Lower lobe of right lung (tissue), 2 donors: ENCODE measurements at places on chromosomes 11 and 22. TPM values are rescaled to one million over a fixed set of nuclear protein-coding genes. Genes with fewer than 3 reads are reported as not detected.

- no peak overlapping the region for H3K27ac ChIP-seq
- H3K27me3 ChIP-seq: no peaks in the 10 kb centered on the region
- H3K4me1 ChIP-seq: peaks cover 23% of the 10 kb centered on the region
- H3K4me3 ChIP-seq: no peak overlapping the region
- H3K36me3 ChIP-seq: peaks cover 31% of the 10 kb centered on the region
Measured at GRCh38 chr22:17842386-17842785, 68.1 kb upstream of the BID start.

GRCh38 chr11:31246451-31247165 is 122.9 kb downstream of the DCDC1 start:
- no peak for DNase-seq
- H3K27me3 ChIP-seq: no peaks in the 10 kb centered on the region
- no peaks in the 10 kb centered on the region for H3K36me3 ChIP-seq
- no peak overlapping the region for H3K4me3 ChIP-seq
- no peaks in the 10 kb centered on the region for H3K4me1 ChIP-seq

GRCh38 chr11:69241075-69241740 is 52.7 kb upstream of the MYEOV start:
- H3K27ac ChIP-seq: no peak overlapping the region
- no peak overlapping the region for H3K4me3 ChIP-seq
- H3K36me3 ChIP-seq: no peaks in the 10 kb centered on the region

- peaks cover 16% of the 10 kb centered on the region for H3K4me1 ChIP-seq
- peaks cover 5% of the 10 kb centered on the region for H3K27me3 ChIP-seq
- peak; percentile 84 for DNase-seq
- H3K4me3 ChIP-seq: peak within 1 kb of the TSS; percentile 58
Measured at GRCh38 chr11:74311352-74311926, at the start of gene P4HA3. TSS of gene P4HA3 (minus strand) at chr11:74311640. CDS start at chr11:74311611, 29 bp downstream.

DNA sequence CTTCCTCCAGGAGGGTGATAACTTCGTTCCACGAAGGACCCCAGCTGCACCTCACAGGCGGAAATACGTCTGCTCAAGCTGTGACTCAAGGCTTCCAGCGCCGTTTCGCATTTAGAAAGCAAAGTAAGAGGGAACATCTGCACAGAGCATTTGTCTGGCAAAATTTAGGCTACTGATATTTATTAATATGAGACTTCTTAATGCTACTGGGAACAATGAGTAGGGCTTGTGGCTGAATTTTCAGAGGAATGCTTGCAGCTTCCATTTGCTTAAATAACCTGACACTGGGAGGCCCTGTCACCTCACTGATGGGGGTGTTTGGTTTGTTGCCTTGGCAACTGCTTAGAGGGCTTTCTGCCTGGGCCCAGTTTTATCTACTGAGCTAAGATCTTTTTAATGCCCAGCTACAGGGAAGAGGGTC is 14.7 kb upstream of the ST14 start:
- H3K27ac ChIP-seq: peak overlapping the region; percentile 72
- DNase-seq: no peak
- peaks cover 41% of the 10 kb centered on the region for H3K4me1 ChIP-seq
- H3K4me3 ChIP-seq: no peak overlapping the region
- H3K36me3 ChIP-seq: peaks cover 62% of the 10 kb centered on the region
- H3K27me3 ChIP-seq: no peaks in the 10 kb centered on the region

- no peak overlapping the region for H3K27ac ChIP-seq
- peaks cover 100% of the 10 kb centered on the region for H3K36me3 ChIP-seq
- H3K4me1 ChIP-seq: no peaks in the 10 kb centered on the region
- H3K4me3 ChIP-seq: no peak overlapping the region
Measured at GRCh38 chr22:29351042-29351441, 35.5 kb upstream of the RASL10A start.

- H3K4me1 ChIP-seq: no peaks in the 10 kb centered on the region
Measured at GRCh38 chr22:49294656-49295464, 532.8 kb downstream of the BRD1 start.

- DNase-seq: no peak
- H3K4me3 ChIP-seq: no peak overlapping the region
- H3K36me3 ChIP-seq: no peaks in the 10 kb centered on the region
- no peaks in the 10 kb centered on the region for H3K27me3 ChIP-seq
Measured at GRCh38 chr11:130636722-130637464, 188.4 kb downstream of the ADAMTS15 start.

DNA sequence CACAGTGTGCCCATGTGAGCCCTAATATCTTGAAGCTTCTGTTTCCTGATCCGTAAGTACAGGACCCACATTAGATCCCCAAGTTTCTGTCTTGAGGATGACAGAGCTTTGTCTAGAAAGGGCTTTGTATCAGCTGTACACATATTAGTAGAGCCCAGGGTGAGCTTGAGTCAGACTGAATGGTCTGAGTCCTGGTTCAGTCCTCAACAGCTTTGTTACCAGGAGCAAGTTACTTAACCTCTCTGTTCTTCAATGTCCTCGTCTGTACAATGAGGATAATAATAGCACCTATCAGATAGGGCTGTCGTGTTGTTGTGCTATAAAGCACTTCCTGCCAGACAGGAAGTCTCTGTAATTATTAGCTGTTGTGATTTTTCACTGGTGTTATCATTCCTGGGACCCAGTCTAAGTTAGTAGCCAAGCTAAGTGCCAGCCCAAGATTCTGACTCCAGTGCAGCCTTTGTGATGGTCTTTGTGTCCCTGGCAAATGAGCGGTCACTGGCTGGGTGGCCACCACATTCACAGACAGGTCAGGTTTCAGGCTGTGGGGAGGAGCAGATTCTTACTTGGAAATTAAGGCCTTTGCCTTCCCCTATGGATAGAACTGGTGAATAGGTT is 6.8 kb downstream of the TOM1 start:
- peaks cover 7% of the 10 kb centered on the region for H3K36me3 ChIP-seq
- peaks cover 58% of the 10 kb centered on the region for H3K4me1 ChIP-seq
- H3K4me3 ChIP-seq: no peak overlapping the region
- H3K27ac ChIP-seq: no peak overlapping the region
- no peaks in the 10 kb centered on the region for H3K27me3 ChIP-seq
- no peak for DNase-seq

GRCh38 chr22:33600113-33600512 is 320.2 kb downstream of the LARGE1 start:
- H3K4me3 ChIP-seq: no peak overlapping the region
- DNase-seq: no peak
- no peaks in the 10 kb centered on the region for H3K27me3 ChIP-seq
- no peaks in the 10 kb centered on the region for H3K36me3 ChIP-seq

DNA sequence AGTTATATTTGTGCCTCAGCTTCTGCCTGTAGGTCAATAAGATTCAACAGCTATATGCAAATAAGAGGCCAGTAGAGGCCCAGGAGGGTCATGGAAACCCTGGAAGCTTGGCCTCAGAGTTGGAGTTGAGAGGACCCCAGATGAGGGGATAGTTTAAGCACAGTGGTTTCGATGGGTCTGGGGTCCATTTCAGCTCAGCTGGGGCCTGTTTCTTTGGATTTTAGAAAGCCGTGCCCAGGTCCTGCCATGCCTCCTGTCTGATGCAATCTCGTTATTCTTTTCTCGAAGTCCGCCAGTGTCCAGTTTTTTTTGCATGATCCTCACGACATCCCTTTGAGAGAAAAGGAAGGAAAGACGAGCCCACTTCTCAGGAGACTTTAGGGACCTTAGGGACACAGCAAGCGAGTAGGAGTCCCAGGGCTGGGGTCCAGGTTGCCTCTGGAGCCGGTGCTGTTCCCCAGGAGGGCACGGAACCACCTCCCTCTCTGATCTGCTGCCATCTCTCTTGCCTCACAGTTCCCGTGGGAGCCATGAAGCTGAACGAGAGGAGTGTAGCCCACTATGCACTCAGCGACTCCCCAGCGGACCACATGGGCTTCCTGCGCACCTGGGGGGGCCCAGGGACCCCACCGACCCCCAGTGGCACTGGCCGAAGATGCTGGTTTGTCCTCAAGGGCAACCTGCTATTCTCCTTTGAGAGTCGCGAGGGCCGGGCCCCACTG is 2.6 kb upstream of the SMDT1 start:
- H3K4me3 ChIP-seq: no peak overlapping the region
- H3K27me3 ChIP-seq: no peaks in the 10 kb centered on the region
- no peak for DNase-seq
- peaks cover 42% of the 10 kb centered on the region for H3K4me1 ChIP-seq
- H3K36me3 ChIP-seq: peaks cover 21% of the 10 kb centered on the region

DNA sequence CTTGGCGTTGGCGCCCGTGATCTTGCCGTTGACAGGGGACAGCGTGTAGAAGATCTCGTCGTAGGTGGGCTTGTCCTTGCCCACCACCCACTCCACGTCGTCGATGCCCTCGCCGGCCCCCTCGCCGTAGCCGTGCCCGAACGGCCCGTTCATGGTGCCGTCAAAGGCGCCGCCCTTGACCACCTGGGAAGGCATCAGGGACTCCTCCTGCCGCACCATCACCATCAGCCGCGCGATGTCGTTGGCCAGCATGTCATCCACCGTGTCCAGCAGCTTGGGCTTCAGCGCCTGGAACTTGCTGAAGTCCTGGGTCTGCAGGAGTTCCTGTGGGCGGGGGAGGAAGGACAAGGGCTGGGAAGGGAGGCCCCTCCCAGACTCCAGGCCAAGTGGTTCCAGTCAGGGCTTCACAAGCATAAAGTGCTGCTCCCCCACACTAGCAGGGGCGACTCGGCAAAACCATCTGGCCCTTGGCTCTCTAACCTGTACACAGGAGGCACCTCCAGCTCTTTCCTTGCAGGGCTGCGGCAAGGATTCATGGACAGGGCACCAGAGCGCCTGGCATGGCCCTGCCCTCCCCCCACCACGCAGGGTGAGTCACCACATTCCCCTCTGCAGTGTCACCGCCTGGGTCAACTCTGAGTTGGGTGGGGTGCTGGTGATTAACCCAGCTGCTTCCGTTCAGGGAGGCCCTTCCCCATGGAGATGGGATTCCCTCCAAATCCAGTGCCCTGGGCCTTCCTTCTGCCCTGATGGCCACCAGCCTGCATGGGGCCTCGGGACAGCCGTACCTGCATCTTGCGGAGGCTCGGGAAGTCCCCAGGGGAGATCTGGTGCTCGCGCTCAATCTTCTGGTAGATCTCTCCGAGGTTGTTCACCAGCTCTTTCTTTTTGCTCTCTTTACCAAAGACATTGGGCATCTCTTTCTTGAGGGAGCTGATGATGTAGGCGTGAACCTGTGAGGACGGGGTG is 10.4 kb upstream of the CDC42BPG start:
- DNase-seq: peak; percentile 86
- peaks cover 45% of the 10 kb centered on the region for H3K36me3 ChIP-seq
- peak overlapping the region; percentile 84 for H3K27ac ChIP-seq
- H3K27me3 ChIP-seq: no peaks in the 10 kb centered on the region
- H3K4me1 ChIP-seq: peaks cover 100% of the 10 kb centered on the region
- H3K4me3 ChIP-seq: no peak overlapping the region

Gene OR5P2
- total RNA-seq: 2.2 TPM

Gene UBQLN3
- total RNA-seq: 0.50 TPM

Gene SLC25A1
- total RNA-seq: 50.3 TPM

Gene FAM111B
- total RNA-seq: 1.1 TPM

Gene LMNTD2
- 6.0 TPM for total RNA-seq

Gene B3GAT1
- total RNA-seq: 1.4 TPM

Gene E2F8
- total RNA-seq: 0.95 TPM

Gene KLHL35
- total RNA-seq: 2.6 TPM

Gene BARX2
- 0.41 TPM for total RNA-seq

Gene ESAM
- 131 TPM for total RNA-seq

Gene OR5AR1
- not detected for total RNA-seq

Gene A4GALT
- total RNA-seq: 19.4 TPM
